PC-3 (cell line): ENCODE measurements at places on chromosomes 2 and 18.

GRCh38 chr18:43681661-43682060 is 404.4 kb upstream of the SYT4 start:
- H3K36me3 ChIP-seq: no peaks in the 10 kb centered on the region
- no peak overlapping the region for H3K27ac ChIP-seq
- no peak overlapping the region for H3K4me3 ChIP-seq
- no peaks in the 10 kb centered on the region for H3K4me1 ChIP-seq
- H3K27me3 ChIP-seq: no peaks in the 10 kb centered on the region

DNA sequence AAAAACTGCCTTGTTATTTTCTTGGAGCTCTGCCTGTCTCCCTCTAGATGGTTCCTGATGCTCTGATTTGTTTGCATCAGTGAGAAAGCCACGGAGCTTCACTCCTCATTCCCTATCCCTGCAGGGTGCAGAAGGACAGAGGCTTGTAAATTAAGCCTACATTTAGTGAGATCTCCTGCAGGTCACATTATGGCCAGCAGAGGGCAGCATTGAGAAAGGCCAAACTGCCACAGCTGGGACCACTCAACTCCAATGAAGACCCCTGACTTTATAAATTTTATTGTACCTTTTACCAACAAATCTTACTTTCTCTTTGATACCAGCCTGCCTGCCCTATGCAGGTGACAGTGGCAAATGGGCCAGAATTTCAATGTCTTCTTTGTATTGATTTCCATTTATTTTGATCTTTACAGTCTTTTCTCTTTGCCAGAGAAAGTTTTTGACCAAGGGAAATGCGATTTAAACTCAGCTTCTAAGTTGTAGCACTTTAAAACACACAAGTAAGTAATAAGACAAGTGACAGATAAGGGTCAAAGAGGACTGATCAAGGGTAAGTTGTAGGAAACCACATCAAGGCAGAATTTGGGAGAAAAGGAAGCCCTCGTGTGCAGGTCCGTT is 1029.1 kb upstream of the KLHL29 start:
- H3K27me3 ChIP-seq: no peaks in the 10 kb centered on the region
- peak; percentile 41 for DNase-seq
- no peaks in the 10 kb centered on the region for H3K36me3 ChIP-seq
- no peaks in the 10 kb centered on the region for H3K4me1 ChIP-seq
- H3K27ac ChIP-seq: no peak overlapping the region

DNA sequence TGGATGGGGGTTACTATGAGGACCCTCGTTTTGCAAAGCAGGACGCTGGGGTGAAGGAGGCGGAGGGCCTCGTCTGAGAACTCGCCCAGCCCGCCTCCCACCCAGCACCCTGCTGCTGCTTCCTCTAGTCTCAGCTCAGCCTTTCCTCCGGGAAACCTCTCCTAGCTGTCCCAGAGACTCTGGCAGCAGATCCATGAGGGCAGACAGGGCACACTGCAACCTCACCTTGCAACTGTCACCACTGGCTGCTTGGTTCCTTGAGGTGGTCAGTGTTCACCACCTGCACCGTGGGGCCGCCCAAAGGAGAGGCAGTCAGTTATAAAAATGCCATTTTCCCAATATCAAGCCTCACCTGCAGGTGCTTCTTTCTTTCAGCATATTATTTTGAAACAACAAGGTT is 45.6 kb downstream of the PARD6G start:
- H3K4me1 ChIP-seq: no peaks in the 10 kb centered on the region
- no peak overlapping the region for H3K27ac ChIP-seq
- H3K27me3 ChIP-seq: no peaks in the 10 kb centered on the region
- H3K36me3 ChIP-seq: no peaks in the 10 kb centered on the region
- H3K4me3 ChIP-seq: no peak overlapping the region

DNA sequence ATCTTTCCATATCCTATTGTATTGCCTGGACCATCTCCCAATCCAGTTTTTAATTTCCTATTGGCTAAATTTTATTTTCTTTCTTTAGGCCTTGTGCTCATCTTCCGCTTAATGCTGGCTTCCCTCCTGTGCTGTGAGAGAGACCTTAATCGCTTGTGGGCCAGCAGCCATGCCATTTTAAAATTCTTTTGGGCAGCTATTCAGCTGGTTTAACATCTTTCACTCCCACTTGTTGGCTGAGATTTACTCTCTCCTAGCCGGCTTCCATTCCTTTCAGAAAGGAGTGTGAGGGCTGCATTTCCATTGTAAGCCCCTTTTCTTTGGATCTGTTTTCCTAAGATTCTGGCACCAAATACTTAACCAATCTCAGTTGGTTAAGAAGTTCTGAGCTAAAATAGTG is 140.9 kb upstream of the RASGRP3 start:
- no peak overlapping the region for H3K27ac ChIP-seq
- no peaks in the 10 kb centered on the region for H3K27me3 ChIP-seq
- no peak for DNase-seq
- H3K4me1 ChIP-seq: no peaks in the 10 kb centered on the region
- no peaks in the 10 kb centered on the region for H3K36me3 ChIP-seq
- H3K4me3 ChIP-seq: no peak overlapping the region

- no peak for DNase-seq
- no peak overlapping the region for H3K27ac ChIP-seq
- no peaks in the 10 kb centered on the region for H3K4me1 ChIP-seq
- peaks cover 3% of the 10 kb centered on the region; the same call in 1 of the 2 replicates for H3K36me3 ChIP-seq
- no peaks in the 10 kb centered on the region for H3K27me3 ChIP-seq
- no peak overlapping the region for H3K4me3 ChIP-seq
These were observed 53.2 kb downstream of the PROC start for GRCh38 chr2:127471286-127471988.

DNA sequence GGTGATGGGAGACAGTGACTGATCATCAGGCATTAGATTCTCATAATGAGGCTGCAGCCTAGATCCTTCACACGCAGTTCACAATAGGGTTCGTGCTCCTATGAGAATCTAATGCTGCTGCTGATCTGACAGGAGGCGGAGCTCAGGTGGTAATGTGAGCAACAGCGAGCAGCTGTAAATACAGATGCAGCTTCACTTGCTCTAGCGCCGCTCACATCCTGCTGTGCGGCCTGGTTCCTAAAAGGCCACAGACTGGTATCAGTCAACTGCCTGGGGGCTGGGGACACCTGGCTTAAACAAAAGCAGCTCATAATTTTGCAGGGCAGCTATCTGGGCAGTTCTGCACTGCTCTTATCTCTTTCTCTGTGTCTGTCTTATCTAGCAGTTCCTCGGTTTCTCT is 20.4 kb upstream of the CD226 start:
- no peaks in the 10 kb centered on the region for H3K4me1 ChIP-seq
- no peak overlapping the region for H3K4me3 ChIP-seq
- H3K27ac ChIP-seq: no peak overlapping the region
- DNase-seq: no peak
- no peaks in the 10 kb centered on the region for H3K36me3 ChIP-seq

GRCh38 chr18:57475903-57476302 is 40.7 kb downstream of the ONECUT2 start:
- no peaks in the 10 kb centered on the region for H3K27me3 ChIP-seq
- H3K36me3 ChIP-seq: no peaks in the 10 kb centered on the region
- DNase-seq: no peak
- no peaks in the 10 kb centered on the region for H3K4me1 ChIP-seq

- no peaks in the 10 kb centered on the region for H3K36me3 ChIP-seq
- H3K4me1 ChIP-seq: no peaks in the 10 kb centered on the region
- H3K4me3 ChIP-seq: no peak overlapping the region
- no peak for DNase-seq
- H3K27me3 ChIP-seq: peaks cover 41% of the 10 kb centered on the region
These were observed 98.5 kb downstream of the THSD7B start for GRCh38 chr2:136863874-136864273.

DNA sequence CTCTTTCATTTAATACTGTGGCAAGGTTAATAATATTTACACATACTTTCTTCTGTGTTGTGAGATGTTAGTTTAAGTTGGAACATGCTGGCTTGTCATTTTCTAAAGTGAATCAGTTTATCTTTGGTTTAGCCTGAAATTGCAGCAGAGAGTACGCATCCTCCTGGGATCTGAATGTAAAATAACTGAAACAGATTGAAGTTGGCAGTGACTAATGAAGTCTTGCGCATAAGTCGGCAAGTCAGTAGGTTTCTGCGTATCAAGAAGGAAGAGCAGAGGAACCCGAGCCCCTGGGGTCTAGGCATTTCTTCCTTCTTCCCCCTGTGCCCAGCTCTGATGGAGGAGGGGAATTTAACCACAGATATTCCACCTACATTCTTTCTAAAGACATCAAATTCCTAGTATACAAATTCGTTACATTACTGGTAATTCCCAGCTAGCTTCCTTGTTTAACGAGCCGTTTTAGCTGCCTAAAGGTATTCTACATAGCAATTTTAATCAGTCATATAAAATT is 392.1 kb upstream of the RAB12 start:
- no peaks in the 10 kb centered on the region for H3K36me3 ChIP-seq
- no peak overlapping the region for H3K4me3 ChIP-seq
- no peak for DNase-seq
- no peaks in the 10 kb centered on the region for H3K27me3 ChIP-seq
- H3K27ac ChIP-seq: no peak overlapping the region
- H3K4me1 ChIP-seq: peaks cover 23% of the 10 kb centered on the region

DNA sequence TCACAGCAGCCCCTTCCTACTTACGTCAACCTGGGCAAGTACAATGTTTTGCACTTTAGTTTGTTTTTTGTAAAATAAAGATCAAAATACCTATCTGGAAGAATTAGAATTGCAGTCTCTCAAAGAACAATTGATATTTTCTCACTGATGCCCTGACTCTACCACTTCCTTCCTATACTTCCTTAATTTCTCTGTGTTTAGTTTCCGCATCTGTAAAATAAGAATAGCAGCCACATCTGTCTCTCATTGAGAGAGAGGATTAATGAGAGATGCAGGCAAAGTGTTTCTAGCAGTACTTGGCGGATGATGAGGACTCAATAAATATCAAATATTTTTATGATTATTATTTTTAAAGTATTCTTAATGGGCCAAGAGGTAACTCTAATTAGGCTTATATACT is 122.6 kb upstream of the PIEZO2 start:
- H3K36me3 ChIP-seq: no peaks in the 10 kb centered on the region
- no peak overlapping the region for H3K27ac ChIP-seq

DNA sequence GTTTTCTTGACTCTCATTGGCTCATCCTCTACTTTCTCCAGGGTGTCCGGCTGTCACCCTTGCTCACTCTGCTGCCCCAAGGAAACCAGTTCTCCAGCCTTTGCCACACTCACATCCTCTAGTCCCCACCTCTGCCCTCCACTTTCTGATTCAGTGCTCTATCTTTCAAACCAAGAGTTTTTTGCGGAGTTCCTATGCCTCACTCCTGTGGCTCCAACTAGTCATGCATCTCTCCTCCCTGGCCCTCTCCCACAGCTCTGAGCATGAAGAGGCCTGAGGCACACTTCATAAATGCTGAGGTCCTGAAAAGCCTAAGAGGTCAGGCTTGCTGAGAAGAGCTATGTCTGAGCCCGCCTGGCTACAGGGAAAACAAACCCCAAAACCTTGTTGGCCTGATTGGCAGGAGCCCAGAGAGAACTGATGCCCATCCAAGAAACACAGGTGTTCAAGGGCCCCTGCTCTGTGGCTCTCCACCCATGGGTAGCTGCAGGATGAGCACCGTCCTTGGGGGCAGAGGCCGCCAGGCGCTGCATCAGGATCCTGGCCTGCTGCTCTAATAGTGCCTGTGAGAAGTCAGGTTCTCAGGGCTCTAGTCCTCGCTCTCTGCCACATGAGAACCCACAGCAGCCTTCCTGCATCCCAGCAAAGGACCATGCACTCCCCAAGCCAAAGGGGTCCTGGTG is 42.1 kb downstream of the HS1BP3 start:
- H3K36me3 ChIP-seq: no peaks in the 10 kb centered on the region
- H3K4me3 ChIP-seq: no peak overlapping the region
- DNase-seq: peak; percentile 54
- H3K27ac ChIP-seq: peak overlapping the region; percentile 32

DNA sequence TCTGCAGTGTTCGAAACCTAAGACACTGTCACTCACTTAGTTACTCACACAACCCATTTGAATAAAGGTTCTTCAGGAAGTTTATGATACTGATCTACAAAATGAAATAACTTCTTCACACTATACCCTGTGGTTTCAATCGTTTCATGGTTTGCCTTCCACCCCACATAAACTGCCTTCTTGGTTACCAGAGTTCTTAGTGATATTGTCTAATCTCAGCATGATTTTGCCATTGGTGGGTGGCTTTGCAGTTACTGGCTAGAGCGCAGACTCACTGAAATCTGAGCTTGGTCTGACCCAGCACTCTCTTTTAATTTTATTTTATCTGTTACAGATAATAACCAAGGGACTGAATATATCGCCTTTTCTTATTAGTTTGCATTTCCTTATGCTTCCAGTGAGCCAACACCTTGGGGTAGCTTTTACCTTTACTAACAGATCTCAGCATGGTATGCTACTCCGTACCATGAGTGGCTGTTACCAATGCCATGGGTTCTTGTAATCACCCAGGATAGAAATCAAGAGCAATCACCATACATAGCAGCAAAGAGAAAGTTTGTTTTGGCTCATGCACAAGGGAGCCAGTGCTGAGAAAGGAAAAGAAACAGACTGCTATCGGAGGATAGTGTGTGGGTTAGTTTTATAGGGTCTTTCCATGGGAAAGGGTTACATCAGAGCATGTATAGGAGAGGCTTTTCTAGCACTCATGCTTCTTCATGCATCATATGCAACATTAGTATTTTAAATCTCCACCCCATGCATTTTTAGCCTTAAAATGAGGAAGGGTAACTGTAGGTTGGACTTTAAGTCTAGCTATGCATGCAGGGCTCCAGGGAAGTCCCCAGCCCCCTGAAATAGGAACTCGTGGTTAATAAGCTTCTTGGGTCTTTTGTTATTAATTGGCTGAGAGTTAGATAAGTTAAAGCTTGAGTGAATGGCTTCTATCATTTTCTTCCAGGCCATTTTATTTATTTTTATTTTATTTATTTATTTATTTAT is 33.3 kb downstream of the ANXA4 start:
- DNase-seq: no peak
- no peaks in the 10 kb centered on the region; the same call in 1 of the 2 replicates for H3K36me3 ChIP-seq
- no peak overlapping the region for H3K27ac ChIP-seq
- H3K27me3 ChIP-seq: no peaks in the 10 kb centered on the region
- no peak overlapping the region for H3K4me3 ChIP-seq
- H3K4me1 ChIP-seq: peaks cover 39% of the 10 kb centered on the region

GRCh38 chr18:52933356-52933755 is 593.4 kb downstream of the DCC start:
- H3K36me3 ChIP-seq: no peaks in the 10 kb centered on the region
- no peak overlapping the region for H3K27ac ChIP-seq
- no peaks in the 10 kb centered on the region for H3K27me3 ChIP-seq

DNA sequence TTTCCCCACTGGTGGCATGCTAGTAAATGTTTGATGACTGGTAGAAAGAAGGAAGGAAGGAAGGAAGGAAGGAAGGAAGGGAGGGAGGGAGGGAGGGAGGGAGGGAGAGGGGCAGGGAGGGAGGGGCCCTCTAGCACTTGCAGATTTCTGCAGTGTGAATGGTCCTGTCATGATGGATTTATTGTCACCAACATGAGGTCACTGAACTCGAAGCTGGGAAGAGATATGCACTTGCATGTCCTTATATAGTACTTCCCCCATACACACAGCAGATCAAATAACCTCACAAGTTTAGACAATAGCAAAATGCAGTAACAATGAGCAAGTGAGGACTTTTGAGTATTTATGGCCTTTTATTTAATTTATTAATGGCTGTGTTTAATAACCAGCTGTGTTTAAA is 44.5 kb upstream of the CXCR4 start:
- no peak for DNase-seq
- peaks cover 22% of the 10 kb centered on the region for H3K27me3 ChIP-seq
- H3K36me3 ChIP-seq: no peaks in the 10 kb centered on the region
- H3K4me1 ChIP-seq: no peaks in the 10 kb centered on the region
- H3K27ac ChIP-seq: no peak overlapping the region

GRCh38 chr2:89850481-89850880 is 1159.0 kb downstream of the RPIA start:
- no peak overlapping the region for H3K27ac ChIP-seq
- no peaks in the 10 kb centered on the region for H3K36me3 ChIP-seq
- no peak overlapping the region for H3K4me3 ChIP-seq
- no peaks in the 10 kb centered on the region for H3K4me1 ChIP-seq
- peaks cover 40% of the 10 kb centered on the region for H3K27me3 ChIP-seq
